ENCODE measurements at places on chromosomes 11 and 22.
A peak's percentile ranks its signal among the peaks of the same experiment; 100 is the strongest.

GRCh38 chr22:48004936-48005335 is 1242.5 kb downstream of the TBC1D22A start:
- DNase-seq = no peak

DNA sequence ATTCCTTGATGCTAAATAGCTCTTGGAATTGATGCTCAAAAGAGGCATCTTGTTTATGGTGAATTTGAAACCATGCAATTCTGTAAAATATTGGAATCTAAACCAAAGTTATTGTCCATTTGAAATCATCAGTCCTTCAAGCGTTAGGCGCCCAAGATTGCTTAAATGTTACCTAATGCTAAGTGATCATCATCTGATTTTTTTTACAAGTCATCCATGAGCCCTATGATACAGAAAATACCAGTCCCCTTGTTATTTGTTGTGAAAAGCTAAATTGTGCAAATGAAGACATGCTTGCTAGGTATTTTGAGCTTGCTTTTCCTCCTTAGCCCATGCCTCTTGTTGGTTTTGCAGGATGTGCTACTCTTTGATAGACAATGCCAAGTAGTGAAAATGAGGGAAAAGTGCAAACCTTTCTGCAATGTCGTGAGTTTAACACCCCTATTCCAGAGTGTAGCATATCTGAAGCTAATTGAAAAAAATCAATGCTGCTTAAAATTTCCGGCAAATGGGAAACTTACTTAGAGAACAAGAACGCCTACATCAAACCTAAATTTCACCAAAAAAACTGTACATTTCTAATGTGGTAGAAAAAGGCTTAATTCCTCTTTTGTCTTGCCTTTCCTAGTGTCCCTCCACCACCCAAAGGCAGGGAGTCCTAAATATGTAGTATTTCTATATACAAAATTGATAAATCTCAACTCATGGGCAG is 1.9 kb downstream of the GRK3 start:
- no peak for DNase-seq

DNA sequence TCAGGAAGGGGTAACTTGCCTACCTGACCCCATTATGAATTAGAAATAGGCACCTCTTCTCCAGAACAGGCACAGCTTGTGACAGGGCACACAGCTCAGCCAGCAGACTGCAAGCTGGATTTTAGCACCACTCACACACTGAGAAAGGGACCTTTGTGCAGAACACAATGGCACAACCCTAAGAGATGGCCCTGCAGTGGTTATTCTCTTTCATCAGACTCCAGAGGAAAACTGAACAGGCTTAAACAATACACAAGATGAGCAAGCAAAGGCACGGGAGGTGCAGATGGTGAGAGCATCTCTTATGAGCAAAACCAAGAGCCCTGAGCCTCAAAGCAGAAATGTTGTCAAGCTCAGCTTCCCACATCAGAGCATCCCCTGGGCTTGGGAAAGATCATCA is 93.8 kb upstream of the LRRC55 start:
- no peak for DNase-seq

DNA sequence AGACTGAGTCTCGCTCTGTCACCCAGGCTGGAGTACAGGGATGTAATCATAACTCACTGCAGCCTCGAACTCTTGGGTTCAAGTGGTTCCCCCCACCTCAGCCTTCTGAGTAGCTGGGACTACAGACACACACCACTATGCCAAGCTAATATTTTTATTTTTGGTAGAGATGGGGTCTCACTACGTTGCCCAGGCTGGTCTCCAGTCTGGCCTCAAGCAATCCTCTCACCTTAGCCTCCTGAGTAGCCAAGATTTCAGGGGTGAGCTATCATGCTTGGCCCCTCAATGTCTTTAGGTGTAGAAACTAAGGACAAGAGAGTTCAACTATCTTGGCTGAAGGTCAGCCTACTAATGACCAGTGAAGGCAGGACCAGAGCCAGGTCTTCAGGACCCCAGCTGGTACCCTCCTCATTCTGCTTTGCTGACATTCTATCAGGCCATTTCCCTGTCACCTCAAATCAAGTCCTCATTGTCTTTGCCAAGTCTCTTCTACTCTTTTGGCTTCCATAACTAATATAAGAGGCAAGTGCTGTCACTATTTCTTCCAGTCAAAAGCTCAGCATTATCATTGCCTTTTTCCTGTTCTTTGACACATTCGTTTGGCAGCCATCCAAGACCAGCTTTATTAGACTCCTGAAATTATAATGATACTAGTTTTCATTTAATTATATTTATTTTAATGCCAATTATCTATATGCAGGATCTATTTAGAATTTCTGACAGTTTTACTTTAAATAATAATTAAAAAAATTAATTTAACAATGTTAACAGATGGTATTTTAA is 264.2 kb upstream of the PITPNB start:
- no peak for DNase-seq

DNA sequence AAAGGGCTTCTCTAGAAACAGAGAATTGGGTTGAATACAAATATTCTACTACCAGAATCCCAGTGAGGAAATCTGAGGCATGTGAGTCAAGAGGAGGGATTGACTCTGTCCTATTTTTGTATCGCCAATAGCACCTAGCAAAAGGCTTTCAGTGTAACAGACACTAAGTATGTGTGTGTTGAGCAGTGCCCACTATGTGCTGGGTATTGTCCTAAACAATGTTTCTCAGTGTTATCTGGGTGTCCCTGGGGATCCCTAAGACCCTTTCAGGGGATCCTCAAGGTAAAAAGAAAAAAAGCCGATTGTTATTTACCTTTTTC is 21.0 kb upstream of the RBFOX2 start:
- no peak for DNase-seq

DNA sequence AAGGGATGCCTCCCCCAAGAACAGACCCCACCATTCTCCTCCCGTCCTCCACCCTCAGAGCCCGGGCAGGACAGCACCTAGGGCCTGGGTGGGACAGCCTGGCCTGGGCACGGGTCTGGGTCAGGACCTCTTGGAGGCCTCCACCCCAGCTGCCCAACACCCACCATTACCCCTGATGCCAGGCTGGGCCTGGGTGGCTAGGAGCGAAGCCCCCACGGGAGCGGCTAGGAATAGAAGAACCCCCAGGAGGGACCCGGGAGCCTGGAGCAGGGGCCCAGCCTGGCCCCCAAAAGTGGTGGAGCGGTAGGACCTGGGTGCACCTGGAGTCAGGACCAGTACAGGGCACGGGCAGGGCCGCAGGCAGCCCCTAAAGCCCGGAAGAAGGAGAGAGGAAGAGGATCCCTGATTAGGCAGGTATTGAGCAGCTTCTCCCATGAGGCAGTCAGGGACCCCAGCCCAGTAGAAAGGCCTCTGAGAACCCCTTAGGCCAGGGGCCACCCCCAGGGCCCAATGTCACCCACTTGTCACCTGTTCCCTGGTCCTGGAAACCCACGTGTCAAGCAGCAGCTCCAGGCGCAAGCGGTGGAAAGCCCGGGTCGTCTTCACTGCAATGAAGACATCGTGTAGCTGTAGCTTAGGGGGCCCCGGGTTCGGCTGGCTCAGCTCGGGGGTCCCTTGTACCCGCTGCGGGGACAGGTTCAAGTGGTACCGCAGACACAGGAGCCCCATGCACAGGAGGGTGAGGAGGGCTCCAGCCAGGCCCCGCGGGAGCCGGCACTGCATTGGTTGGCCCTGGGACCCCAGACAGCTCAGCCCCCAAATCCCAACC is 575 bp downstream of the MFNG start:
- no peak for DNase-seq

- no peak for DNase-seq
Observed at GRCh38 chr11:111334532-111335502, 36.5 kb downstream of the POU2AF3 start.

DNA sequence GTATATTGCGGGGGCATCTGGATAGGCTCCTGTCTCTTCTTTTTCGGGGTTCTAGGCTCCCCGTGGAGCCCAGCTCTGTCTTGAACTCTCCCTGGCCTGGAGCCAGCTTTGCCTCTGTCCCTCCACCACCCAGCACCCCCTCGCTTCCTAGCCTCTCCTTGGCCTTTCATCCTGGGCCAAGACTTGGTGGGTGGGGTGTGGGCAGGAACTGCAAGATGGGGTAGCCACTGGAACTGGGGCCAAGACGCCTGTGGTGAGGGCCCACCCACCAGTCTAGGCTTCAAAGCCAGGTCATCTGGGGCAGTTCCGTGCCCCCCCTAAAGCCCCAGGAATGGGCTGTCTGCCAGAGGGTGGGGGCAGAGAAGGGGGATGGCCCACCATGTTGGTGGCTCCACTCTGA is 1.7 kb upstream of the CRYBB1 start:
- no peak for DNase-seq

- DNase-seq = no peak
Observed at GRCh38 chr22:37425800-37426705, 1.2 kb downstream of the ELFN2 start.

- DNase-seq = peak; percentile 55
Observed at GRCh38 chr11:62337303-62338181, at the start of gene ASRGL1. Gene ASRGL1 (plus strand): TSS chr11:62337448. CDS start chr11:62337978, 530 bp downstream.

DNA sequence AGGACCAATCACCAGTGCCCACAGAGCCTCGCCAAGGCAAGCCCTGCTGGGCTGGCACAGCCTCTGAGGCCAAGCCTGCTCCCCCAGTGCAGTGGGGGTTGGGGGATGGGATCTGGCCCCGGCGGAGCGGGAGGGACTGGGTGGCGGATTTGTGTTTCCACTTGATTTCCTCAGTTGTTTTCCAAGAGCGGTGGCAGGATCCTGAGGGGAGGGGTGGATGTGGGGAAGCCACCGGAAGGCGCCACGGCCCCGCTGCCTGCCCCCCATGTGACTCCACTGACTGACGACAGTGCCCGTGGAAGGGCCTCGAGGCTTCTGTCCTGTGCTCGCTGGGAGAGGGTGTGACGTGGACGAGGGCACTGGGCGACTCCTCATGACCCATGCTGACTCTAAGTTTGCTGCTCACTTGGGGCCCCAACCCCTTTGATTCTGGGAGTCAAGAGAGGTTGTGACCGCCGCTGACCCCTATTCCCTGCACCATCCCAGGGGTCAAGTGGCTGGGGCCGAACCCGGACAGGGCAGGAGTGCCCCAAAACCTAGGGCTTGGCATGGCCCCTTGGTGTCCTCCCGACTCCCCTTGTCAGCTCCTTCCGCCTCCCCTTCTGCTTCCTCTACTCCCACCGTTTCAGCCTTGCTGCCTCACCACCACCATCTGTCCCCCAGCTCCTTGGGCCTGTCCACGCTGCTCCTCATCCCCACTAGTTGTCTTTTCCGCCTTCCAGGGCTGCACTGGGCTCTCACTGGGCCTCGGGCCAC is 23.5 kb upstream of the PICK1 start:
- no peak for DNase-seq

- DNase-seq = no peak
Observed at GRCh38 chr11:1521382-1522080, 35.0 kb upstream of the MOB2 start.

DNA sequence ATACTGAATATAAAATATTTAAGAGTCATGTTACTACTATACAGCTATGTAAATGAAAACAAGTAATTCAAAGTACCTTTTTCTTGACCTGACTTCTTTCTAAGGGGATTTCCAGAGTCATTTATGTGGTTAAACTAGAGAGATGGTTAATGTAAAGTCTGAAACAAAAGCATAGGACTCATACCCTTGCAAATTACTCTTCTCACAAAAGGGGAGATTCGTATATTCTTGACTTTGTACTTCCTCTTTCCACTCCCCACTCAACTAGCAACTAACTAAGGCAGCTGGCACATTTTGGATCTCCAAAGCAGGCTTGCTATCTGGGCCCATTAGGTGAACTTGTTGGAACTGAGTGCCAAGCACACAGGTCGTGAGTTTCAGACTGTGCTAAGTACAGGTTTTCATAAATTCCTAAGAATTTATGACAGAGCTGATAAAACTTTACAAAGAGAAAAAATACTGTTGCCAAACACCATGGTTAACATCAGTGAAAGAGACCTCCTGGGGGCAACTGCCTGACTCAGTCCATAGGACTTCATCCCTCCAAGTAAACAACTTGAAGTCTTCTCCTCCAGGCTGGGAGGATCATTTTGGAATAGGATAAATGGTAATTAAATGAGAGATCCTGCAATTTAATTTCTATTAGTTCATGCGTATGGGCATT is 77.0 kb upstream of the DDI1 start:
- no peak for DNase-seq

GRCh38 chr11:128269466-128269865 is 317.9 kb downstream of the ETS1 start:
- no peak for DNase-seq

- peak; percentile 59 for DNase-seq
Observed at GRCh38 chr11:65078151-65078550, 5.7 kb downstream of the CDCA5 start.

All from T-cell (primary cell).